ENCODE measurements at places on chromosomes 4 and X. TPM values are rescaled to one million over a fixed set of nuclear protein-coding genes. Genes with fewer than 3 reads are reported as not detected.

The MND1 gene
- 13.5 TPM for total RNA-seq

The SRPX2 gene
- total RNA-seq: not detected

The ZNF674 gene
- 1.8 TPM for total RNA-seq

The RAPGEF2 gene
- 28.3 TPM for total RNA-seq

The SPARCL1 gene
- total RNA-seq: not detected

The PIR gene
- total RNA-seq: 4.3 TPM

The MTMR8 gene
- 4.1 TPM for total RNA-seq

The TRIM60 gene
- total RNA-seq: not detected

The ABHD18 gene
- 18.3 TPM for total RNA-seq

The ARMCX2 gene
- 2.9 TPM for total RNA-seq

The TIMP1 gene
- total RNA-seq: 61.7 TPM

The ARHGAP24 gene
- total RNA-seq: not detected

The SSX2 gene
- not detected for total RNA-seq

The MAGED4B gene
- 0.32 TPM for total RNA-seq

The PFKFB1 gene
- total RNA-seq: 0.93 TPM

The TLR8 gene
- not detected for total RNA-seq

The MAOA gene
- 0.54 TPM for total RNA-seq

The CT55 gene
- not detected for total RNA-seq

The PDZD4 gene
- 0.44 TPM for total RNA-seq

The AFF2 gene
- total RNA-seq: 1.5 TPM

The GAGE12H gene
- total RNA-seq: not detected
